ENCODE measurements at places on chromosomes 7 and 10. TPM values are rescaled to one million over a fixed set of nuclear protein-coding genes. Genes with fewer than 3 reads are reported as not detected.

Gene CALCR
- not detected for total RNA-seq

Gene CTTNBP2
- not detected for total RNA-seq

Gene ZNF655
- 46.9 TPM for total RNA-seq

Gene EN2
- not detected for total RNA-seq

Gene TMEM243
- total RNA-seq = 31.5 TPM

Gene C7orf57
- 2.3 TPM for total RNA-seq

Gene NPTX2
- 0.47 TPM for total RNA-seq

Gene CPN1
- not detected for total RNA-seq

Gene OR6V1
- total RNA-seq = not detected

Gene RAB18
- 42.3 TPM for total RNA-seq

Gene RSPH10B2
- not detected for total RNA-seq

Gene CNTNAP2
- 0.53 TPM for total RNA-seq

Gene NPSR1
- not detected for total RNA-seq

Data from hair follicular keratinocyte (primary cell).